SJSA1 (cell line): ENCODE measurements at places on chromosomes 12 and 14. TPM values are rescaled to one million over a fixed set of nuclear protein-coding genes. Genes with fewer than 3 reads are reported as not detected.

CYP46A1 gene
- total RNA-seq = 0.21 and 0.22 TPM in 2 replicates

TBX5 gene
- total RNA-seq = not detected in 2 replicates

IGFBP6 gene
- 58.0 and 64.5 TPM in 2 replicates for total RNA-seq

GPX2 gene
- not detected in 2 replicates for total RNA-seq

DCN gene
- 37.2 and 71.4 TPM in 2 replicates for total RNA-seq

LGR5 gene
- total RNA-seq = not detected in 2 replicates

RBM23 gene
- total RNA-seq = 67.8 and 86.9 TPM in 2 replicates

ABCC9 gene
- 0.63 and 1.4 TPM in 2 replicates for total RNA-seq

CFAP73 gene
- total RNA-seq = not detected in 2 replicates

GPRC5D gene
- total RNA-seq = not detected in 2 replicates

LMBR1L gene
- 9.0 and 16.0 TPM in 2 replicates for total RNA-seq

SLC2A14 gene
- total RNA-seq = not detected in 2 replicates

AKAP5 gene
- 7.3 and 8.3 TPM in 2 replicates for total RNA-seq

- no peak overlapping the region for H3K4me3 ChIP-seq
- no peak overlapping the region for H3K27ac ChIP-seq
- no peak for DNase-seq
- H3K36me3 ChIP-seq = no peaks in the 10 kb centered on the region
- no peaks in the 10 kb centered on the region for H3K27me3 ChIP-seq
Measured at GRCh38 chr12:125470838-125471783, 405.9 kb downstream of the AACS start.

- no peak overlapping the region for H3K27ac ChIP-seq
- H3K36me3 ChIP-seq = no peaks in the 10 kb centered on the region
- H3K4me3 ChIP-seq = no peak overlapping the region
- H3K4me1 ChIP-seq = no peaks in the 10 kb centered on the region
- peaks cover 2% of the 10 kb centered on the region; the same call in 1 of the 2 replicates for H3K27me3 ChIP-seq
Measured at GRCh38 chr14:76473481-76474263, 97.7 kb downstream of the ESRRB start.

DNA sequence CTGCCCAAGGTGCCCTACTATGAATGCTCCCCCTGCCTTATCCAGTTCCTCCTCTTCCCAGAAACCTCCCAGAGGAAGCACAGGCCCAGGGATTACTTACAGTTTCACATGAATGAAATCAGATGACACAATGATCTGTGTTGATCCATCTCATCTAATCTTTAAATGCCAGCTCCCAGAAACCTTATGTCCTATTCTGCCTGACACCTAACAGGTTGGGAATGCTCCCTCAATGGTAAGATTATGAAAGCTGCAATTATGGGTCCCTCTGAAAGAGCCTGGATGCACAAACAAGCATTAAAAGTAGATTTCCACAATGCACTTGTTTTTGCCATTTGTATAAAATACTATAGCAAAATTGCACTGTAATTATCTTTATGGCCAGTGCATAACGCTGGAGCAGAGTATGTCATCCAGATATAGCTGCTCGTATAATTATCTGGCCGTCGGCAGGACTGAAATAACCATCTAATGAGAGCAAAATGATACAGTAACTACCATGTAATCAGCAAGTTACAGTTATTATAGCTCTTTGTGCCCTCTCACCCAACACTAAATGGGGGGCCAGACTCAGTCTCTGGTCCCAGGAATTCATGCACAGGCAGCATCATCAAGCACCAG, 4.4 kb upstream of the ZBTB39 start:
- DNase-seq = no peak
- no peaks in the 10 kb centered on the region for H3K36me3 ChIP-seq
- 0 out of 2 replicates have a peak, but pooled peaks cover 6% of the 10 kb centered on the region for H3K27me3 ChIP-seq

DNA sequence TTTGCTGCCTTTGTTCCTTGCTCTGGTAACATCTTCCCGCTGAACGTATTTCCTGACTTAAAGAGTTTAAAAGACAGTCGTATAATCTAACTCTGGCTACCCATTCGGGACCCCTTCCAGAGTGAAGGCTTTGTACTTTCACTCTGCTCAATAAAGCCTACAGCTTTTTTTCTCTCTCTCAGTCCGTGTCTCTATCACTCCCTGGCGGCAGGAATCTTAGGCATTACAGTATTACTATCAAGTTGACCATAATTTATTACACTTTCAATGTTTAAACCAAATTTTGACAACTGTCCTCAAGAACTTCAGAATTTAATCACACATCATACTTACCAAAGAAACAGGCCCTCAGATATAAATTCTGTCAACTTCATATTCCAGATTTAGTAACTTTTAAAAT, 967.9 kb downstream of the FSCB start:
- H3K27ac ChIP-seq = no peak overlapping the region
- H3K4me3 ChIP-seq = no peak overlapping the region
- no peaks in the 10 kb centered on the region for H3K36me3 ChIP-seq
- DNase-seq = no peak

DNA sequence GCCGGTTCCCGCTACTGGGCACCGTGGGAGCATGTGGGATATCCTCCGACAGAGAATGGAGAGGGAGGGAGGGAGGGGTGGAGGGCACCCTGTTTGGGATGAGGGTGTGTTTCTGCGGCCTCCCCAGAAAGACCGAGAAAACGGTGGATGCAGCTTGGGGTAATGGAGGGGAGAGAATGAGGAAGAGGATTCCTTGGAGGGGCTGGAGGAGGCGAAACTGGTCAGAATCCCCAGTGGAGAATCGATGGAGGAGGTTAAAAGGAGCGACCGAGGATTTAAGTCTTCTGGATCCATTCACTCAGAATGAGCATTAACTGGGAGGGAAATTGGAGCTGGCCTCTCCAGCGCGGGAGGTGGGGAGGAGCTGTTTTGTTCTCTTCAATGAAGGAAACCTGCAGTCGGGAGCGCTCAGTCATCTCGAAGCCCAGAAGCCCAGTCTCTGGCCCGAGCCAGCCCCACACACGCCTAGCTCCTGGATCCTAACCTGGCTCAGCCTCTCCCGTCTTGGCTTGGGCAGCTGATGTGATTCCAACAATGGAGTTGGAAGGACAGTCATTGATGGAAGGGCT, 581 bp downstream of the ARG2 start:
- no peak overlapping the region for H3K27ac ChIP-seq
- no peaks in the 10 kb centered on the region for H3K36me3 ChIP-seq
- H3K27me3 ChIP-seq = no peaks in the 10 kb centered on the region
- H3K4me1 ChIP-seq = peaks cover 17% of the 10 kb centered on the region
- peak overlapping the region; percentile 46 for H3K4me3 ChIP-seq

DNA sequence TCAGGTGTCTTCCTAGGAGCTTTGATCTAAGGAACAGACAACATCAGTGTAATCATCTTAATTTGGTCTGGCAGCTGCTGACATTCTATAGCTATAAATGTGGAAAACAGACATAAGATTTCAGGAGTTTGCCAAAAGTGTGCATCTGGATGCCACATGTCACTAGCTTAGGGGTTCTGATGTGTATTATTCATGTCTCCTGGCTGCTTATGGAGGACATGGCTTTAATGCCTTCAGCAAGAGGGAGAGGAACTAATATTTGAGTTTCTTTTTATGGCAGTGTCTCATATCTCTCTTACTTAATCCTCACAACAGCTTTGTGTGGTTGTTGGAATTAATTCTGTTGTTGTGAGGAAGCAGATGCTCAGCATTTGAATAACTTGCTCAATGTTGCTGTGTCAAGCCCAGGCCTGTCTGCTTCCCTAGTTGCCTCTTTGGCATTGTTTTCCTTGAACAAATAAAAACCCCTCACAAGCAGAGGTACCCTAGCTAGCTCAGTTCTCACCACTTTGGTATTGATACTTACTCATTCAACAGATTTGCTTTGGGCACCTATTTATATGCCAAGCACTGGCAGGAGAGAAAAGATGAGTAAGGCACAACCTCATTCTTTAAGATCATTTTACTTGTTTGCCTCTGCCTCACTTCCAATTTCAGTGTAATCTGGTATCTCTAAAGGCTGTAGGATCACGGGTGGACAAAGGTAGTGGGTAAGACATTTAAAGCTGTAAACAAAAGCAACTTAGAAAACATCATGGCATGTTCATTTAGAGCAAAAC, 39.8 kb upstream of the EID3 start:
- H3K36me3 ChIP-seq = no peaks in the 10 kb centered on the region
- 0 out of 2 replicates have a peak, but pooled peaks cover 6% of the 10 kb centered on the region for H3K4me1 ChIP-seq
- DNase-seq = no peak
- H3K27ac ChIP-seq = no peak overlapping the region

DNA sequence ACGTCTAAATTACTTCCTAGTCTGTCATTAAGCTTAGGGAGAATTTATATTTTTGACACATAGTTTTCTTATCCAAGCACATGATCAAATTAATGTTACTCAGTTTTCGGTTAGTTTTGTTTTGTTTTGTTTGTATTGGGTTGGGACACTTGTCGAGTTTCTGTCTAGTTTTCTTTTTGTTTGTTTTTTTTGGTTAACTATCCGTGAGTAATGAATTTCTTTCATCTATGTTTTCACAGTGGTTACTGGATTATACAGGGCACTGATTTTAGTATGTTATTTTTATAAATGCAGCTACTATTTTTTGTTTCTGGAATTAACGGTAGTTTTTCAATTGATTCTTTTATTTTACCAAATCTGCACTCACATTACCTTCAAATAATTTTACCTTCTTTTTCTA, 2.7 kb downstream of the KLRF1 start:
- no peak overlapping the region for H3K27ac ChIP-seq
- no peaks in the 10 kb centered on the region for H3K4me1 ChIP-seq
- no peak overlapping the region for H3K4me3 ChIP-seq
- peaks cover 21% of the 10 kb centered on the region for H3K27me3 ChIP-seq
- no peaks in the 10 kb centered on the region for H3K36me3 ChIP-seq
- DNase-seq = no peak

DNA sequence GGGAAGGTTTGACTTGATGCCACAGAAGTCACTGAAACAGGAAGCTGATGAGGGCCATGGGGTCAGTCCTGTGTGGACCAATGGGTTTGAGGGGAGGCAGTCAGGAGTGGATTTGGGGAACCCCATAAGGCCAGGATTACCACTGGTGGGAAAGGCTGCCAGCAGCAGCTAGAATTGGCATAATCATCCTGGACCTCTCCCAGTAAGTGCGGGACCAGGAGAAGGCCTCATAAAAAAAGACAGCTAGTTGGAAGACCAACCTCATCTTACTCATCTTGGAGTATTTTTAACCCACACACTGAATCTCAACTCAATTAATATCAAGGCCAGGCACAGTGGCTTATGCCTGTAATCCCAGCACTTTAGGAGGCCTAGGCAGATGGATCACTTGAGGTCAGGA, 22.7 kb downstream of the TBX3 start:
- DNase-seq = no peak
- no peaks in the 10 kb centered on the region for H3K36me3 ChIP-seq
- no peak overlapping the region for H3K27ac ChIP-seq
- H3K4me1 ChIP-seq = peaks cover 20% of the 10 kb centered on the region
- H3K4me3 ChIP-seq = no peak overlapping the region

- no peak overlapping the region for H3K27ac ChIP-seq
- no peak for DNase-seq
- H3K4me1 ChIP-seq = no peaks in the 10 kb centered on the region
- no peak overlapping the region for H3K4me3 ChIP-seq
Measured at GRCh38 chr14:29521526-29522137, 406.0 kb downstream of the PRKD1 start.

- no peak overlapping the region for H3K4me3 ChIP-seq
- H3K27ac ChIP-seq = no peak overlapping the region
- peaks cover 51% of the 10 kb centered on the region for H3K36me3 ChIP-seq
- no peak for DNase-seq
Measured at GRCh38 chr14:75461755-75462349, 34.0 kb downstream of the JDP2 start.

DNA sequence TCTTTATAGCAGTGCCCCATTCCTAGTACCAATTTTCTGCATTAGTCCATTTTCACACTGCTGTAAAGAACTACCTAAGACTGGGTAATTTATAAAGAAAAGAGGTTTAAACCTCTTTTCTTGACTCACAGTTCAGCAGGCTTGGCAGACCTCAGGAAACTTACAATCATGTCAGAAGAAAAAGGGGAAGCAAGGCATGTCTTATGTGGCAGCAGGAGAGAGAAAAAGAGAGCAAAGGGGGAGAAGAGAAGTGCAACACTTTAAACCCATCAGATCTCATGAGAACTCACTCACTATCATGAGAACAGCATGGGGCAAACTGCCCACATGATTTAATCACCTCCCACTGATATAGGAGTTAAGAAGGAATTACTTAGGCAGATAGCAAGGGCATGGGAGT, 101.6 kb upstream of the PLEKHG7 start:
- H3K4me1 ChIP-seq = peaks cover 26% of the 10 kb centered on the region
- DNase-seq = no peak
- no peak overlapping the region for H3K27ac ChIP-seq
- H3K4me3 ChIP-seq = no peak overlapping the region

DNA sequence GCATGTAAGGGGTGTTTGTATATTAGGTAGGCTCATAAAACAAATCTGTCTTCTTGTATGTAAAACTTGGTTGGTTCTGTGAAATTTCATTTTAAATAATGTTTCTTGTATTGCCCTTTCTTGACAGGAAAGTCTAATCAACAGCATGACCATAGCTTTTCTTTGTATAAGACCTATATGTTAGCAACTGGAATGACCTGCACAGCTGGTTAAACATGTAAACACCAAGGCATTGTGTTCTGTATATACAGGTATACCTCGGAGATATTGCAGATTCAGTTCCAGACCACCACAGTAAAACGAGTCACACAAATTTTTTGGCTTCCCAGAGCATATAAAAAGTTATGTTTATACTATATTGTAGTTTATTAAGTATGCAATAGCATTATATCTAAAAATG, 183.6 kb downstream of the ERC1 start:
- H3K4me1 ChIP-seq = no peaks in the 10 kb centered on the region
- H3K27ac ChIP-seq = no peak overlapping the region
- DNase-seq = no peak
- H3K4me3 ChIP-seq = no peak overlapping the region
- peaks cover 5% of the 10 kb centered on the region; the same call in 1 of the 2 replicates for H3K36me3 ChIP-seq

- no peak overlapping the region for H3K27ac ChIP-seq
- DNase-seq = no peak
- H3K36me3 ChIP-seq = no peaks in the 10 kb centered on the region
- H3K27me3 ChIP-seq = peaks cover 13% of the 10 kb centered on the region
- no peaks in the 10 kb centered on the region for H3K4me1 ChIP-seq
Measured at GRCh38 chr12:66984962-66985361, 284.2 kb upstream of the CAND1 start.

DNA sequence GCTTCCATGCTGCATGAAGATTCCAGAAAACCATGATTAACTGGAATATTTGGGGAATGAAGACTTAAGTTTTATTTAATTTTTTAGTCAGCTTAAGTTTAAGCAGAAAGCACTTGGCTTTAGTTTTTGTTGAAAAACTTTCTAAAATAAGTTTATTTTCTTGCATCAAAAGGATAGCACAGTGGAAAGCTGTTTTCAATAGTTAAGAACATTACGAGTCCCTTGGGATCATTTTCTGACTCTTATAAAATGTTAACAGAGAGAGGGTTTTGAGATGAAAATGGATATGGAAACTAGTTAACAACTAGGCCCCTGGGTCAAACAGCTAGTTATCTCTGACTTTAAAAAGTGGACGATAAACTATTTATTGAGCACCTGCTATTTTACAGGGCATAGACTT, 181.9 kb upstream of the SLC38A2 start:
- DNase-seq = no peak
- no peak overlapping the region for H3K4me3 ChIP-seq
- peak overlapping the region; percentile 84 for H3K27ac ChIP-seq

- DNase-seq = peak; percentile 50
- no peak overlapping the region for H3K4me3 ChIP-seq
- peaks cover 25% of the 10 kb centered on the region for H3K4me1 ChIP-seq
- H3K36me3 ChIP-seq = no peaks in the 10 kb centered on the region; the same call in 1 of the 2 replicates
- no peaks in the 10 kb centered on the region for H3K27me3 ChIP-seq
Measured at GRCh38 chr14:68047906-68048305, 228.3 kb downstream of the RAD51B start.

- no peaks in the 10 kb centered on the region for H3K27me3 ChIP-seq
- H3K27ac ChIP-seq = no peak overlapping the region
- H3K4me3 ChIP-seq = no peak overlapping the region
- no peaks in the 10 kb centered on the region for H3K36me3 ChIP-seq
- H3K4me1 ChIP-seq = no peaks in the 10 kb centered on the region
Measured at GRCh38 chr14:82159624-82160023, 626.0 kb upstream of the SEL1L start.
